Activated CD4-positive, alpha-beta memory T cell treated with anti-CD3 and anti-CD28 coated beads for 36 hours (primary cell): ENCODE measurements at places on chromosomes 2 and 18.
A peak's percentile ranks its signal among the peaks of the same experiment; 100 is the strongest.

DNA sequence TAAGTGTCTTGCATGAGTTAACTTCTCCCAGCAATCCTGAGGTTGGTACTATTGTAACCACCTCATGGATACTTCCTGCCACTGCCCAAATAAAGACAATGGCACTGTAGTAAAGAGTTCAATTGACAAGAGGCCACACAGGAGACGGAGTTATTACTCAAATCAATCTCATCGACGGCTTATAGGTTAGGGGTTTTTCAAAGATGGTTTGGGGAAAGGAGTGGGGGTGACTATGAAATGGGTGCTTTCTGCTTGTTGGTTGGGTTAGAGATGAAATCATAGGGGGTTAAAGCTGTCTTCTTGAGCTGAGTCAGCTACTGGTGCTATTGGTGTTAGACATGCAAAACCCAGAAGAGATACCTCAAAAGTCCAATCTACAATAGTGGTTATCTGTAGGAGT is 1258.0 kb upstream of the ZEB2 start:
- H3K36me3 ChIP-seq, result no peaks in the 10 kb centered on the region
- no peaks in the 10 kb centered on the region for H3K4me1 ChIP-seq
- DNase-seq, result no peak
- H3K4me3 ChIP-seq, result no peak overlapping the region
- H3K27me3 ChIP-seq, result no peaks in the 10 kb centered on the region

DNA sequence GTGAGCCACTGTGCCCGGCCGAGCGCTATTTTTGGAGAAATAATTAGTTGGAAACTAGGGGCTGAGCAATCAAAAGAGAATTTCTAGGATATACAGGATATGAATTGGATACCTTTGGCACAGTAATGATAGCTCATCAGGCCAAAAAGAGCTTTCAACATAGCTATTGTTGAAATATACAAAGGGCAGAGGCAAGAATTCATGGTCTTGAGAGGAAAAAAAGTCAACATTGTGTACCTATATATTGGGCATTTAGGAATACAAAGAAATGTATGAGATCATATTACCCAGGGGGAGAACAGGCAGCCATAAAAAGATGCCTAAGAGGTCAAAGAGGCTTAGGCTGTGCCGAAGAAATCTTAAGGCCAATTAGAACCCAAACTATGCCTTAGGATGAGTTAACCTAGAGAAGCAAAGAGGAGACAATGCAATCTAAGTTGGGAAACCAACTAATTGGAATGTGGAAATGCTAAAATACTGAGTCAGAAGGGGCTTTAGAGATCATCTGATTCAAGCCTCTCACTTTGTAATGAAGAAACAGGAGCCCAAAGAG is 99.0 kb downstream of the RBBP8 start:
- no peak overlapping the region for H3K4me3 ChIP-seq
- H3K27me3 ChIP-seq, result no peaks in the 10 kb centered on the region
- no peak for DNase-seq
- H3K36me3 ChIP-seq, result peaks cover 11% of the 10 kb centered on the region
- H3K4me1 ChIP-seq, result no peaks in the 10 kb centered on the region
- H3K27ac ChIP-seq, result no peak overlapping the region

- no peak overlapping the region for H3K27ac ChIP-seq
- peaks cover 8% of the 10 kb centered on the region for H3K27me3 ChIP-seq
- no peak for DNase-seq
- H3K36me3 ChIP-seq, result no peaks in the 10 kb centered on the region
- H3K4me3 ChIP-seq, result no peak overlapping the region
Measured at GRCh38 chr2:47580855-47581600, 178.1 kb downstream of the MSH2 start.

DNA sequence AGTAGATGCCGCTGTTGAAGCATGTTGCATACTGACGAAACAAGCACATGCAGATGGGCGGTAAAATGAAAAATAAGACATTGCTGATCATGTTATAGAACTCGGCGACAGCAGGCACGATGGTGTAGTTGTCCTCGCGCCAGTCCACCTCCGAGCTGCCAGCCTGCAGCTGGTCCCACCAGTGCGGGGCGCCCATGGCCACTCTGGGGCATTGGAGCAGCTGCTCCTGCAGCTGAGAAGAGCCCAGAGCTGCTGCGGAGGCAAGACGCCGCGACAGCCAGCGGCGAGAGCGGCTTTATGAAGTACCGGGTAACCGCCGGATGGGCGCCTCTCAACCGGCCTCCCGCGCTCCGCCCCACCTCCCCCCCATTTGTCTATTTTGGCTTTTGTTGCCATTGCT is 32.6 kb upstream of the ADAM23 start:
- H3K27me3 ChIP-seq, result peaks cover 5% of the 10 kb centered on the region
- no peaks in the 10 kb centered on the region for H3K36me3 ChIP-seq
- no peak overlapping the region for H3K27ac ChIP-seq

GRCh38 chr18:48800466-48800865 is 150.3 kb downstream of the SMAD7 start:
- H3K27me3 ChIP-seq, result no peaks in the 10 kb centered on the region
- no peaks in the 10 kb centered on the region for H3K36me3 ChIP-seq
- no peak overlapping the region for H3K4me3 ChIP-seq

DNA sequence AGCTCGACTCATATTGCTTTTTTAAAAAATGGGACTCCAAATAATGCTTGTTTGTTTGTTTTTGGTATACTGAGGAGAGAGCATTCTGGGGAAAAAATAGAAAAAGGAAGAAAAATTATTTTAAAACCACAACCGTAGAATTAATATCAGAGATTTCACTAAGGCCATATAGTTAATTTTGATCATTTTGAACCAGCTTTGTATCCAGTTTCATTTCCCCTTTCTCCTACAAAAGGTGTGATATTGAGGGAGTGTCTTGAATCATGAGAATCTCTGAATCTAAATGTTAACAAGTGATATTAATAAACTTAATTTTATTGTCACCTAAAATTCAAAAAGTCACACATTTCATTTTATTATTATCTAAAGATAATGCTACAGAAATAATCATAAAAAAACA is 198.5 kb upstream of the GALNT5 start:
- no peak for DNase-seq
- H3K36me3 ChIP-seq, result no peaks in the 10 kb centered on the region
- H3K4me1 ChIP-seq, result peaks cover 3% of the 10 kb centered on the region

GRCh38 chr2:12074126-12074844 is 327.9 kb downstream of the LPIN1 start:
- no peak for DNase-seq
- no peaks in the 10 kb centered on the region for H3K36me3 ChIP-seq
- H3K4me1 ChIP-seq, result peaks cover 5% of the 10 kb centered on the region
- H3K27ac ChIP-seq, result no peak overlapping the region

DNA sequence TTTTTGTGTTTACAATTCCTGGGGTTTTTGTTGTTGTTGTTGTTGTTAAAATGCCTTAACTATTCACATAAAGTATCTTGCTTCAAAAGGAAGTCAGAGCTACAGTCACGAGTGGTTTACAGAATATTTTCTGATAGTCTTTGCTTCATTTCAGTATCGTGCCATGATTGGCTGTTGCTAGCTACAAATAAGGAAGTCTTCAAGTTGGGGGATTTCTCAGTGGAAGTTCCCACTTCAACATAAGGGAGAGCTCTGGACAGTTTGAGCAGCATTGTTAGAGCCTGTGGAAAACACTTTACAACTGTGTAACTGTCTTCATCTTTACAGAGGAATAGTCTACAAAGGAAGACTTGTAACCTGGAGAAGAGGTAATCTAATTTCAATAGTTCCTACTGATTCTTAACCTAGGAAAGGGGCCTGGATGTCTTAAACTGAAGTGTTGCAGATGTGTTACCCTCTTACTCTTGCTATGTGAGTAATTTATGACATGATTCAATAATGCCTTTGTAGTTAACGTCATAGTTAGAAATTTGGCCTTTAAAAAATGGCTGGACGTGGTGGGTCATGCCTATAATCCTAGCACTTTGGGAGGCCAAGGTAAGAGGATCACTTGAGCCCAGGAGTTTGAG is 23.4 kb upstream of the TANK start:
- DNase-seq, result peak; percentile 35
- H3K27ac ChIP-seq, result peak overlapping the region; percentile 100
- no peaks in the 10 kb centered on the region for H3K27me3 ChIP-seq
- H3K4me1 ChIP-seq, result peaks cover 45% of the 10 kb centered on the region
